ENCODE measurements at places on chromosomes 3 and 15. TPM values are rescaled to one million over a fixed set of nuclear protein-coding genes. Genes with fewer than 3 reads are reported as not detected.

DNA sequence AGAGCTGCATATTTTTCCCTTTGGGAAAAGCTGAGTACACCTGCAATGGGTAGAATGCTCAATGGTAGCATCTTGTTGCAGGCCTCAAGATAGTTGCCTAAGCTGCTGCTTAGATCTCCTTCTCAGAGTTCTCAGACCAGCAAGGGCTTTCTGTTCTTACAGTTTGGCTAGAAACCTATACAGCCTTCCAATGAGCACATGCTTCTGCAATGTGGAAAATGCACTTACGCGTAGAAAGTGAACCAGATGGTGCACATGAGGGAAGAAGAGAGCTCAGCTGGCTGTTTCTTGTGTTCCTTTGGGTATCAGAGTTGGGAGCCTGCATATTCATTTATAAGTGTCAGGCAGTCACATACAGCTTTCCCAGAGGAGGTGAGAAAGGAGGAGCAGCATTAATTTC lies 136.4 kb downstream of the B3GALNT1 start:
- no peaks in the 10 kb centered on the region for H3K4me1 ChIP-seq
- no peak overlapping the region for H3K4me3 ChIP-seq
- H3K27me3 ChIP-seq, result no peaks in the 10 kb centered on the region
- DNase-seq, result no peak

- peaks cover 73% of the 10 kb centered on the region for H3K36me3 ChIP-seq
- H3K27me3 ChIP-seq, result no peaks in the 10 kb centered on the region
- DNase-seq, result no peak
- no peak overlapping the region for H3K27ac ChIP-seq
- H3K4me3 ChIP-seq, result no peak overlapping the region
- H3K4me1 ChIP-seq, result no peaks in the 10 kb centered on the region
These were observed 136.3 kb upstream of the LRRFIP2 start for GRCh38 chr3:37310666-37311050.

GRCh38 chr3:30035935-30036567 lies 570.4 kb upstream of the TGFBR2 start:
- H3K36me3 ChIP-seq, result no peaks in the 10 kb centered on the region
- H3K4me1 ChIP-seq, result no peaks in the 10 kb centered on the region
- peaks cover 13% of the 10 kb centered on the region for H3K27me3 ChIP-seq
- no peak overlapping the region for H3K4me3 ChIP-seq

GRCh38 chr3:122562923-122563716 lies 980 bp downstream of the PARP9 start:
- H3K36me3 ChIP-seq, result peaks cover 27% of the 10 kb centered on the region
- H3K27me3 ChIP-seq, result no peaks in the 10 kb centered on the region
- H3K27ac ChIP-seq, result peak overlapping the region; percentile 94
- no peak for DNase-seq
- peaks cover 11% of the 10 kb centered on the region for H3K4me1 ChIP-seq

DNA sequence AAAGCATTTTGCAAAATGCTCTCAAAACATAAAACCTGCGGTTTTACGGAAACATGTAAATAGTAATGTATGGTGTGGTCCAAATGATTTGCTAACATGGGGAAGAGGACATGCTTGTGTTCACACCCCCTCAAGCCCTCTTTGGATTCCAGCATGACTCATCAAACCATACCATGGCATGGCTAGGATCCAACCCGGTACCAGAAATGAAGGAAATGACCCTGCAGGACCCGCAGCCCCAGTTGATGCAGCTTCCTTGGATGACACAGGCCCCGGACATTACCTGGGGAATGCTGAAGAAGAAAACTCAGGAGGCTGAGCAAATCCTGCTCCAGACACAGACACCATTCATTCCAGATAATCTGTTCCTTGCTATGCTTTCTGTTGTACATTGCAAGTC lies 222.9 kb downstream of the DTWD1 start:
- H3K4me3 ChIP-seq, result no peak overlapping the region
- no peak overlapping the region for H3K27ac ChIP-seq
- peaks cover 16% of the 10 kb centered on the region for H3K4me1 ChIP-seq
- H3K27me3 ChIP-seq, result no peaks in the 10 kb centered on the region
- DNase-seq, result peak; percentile 74

DNA sequence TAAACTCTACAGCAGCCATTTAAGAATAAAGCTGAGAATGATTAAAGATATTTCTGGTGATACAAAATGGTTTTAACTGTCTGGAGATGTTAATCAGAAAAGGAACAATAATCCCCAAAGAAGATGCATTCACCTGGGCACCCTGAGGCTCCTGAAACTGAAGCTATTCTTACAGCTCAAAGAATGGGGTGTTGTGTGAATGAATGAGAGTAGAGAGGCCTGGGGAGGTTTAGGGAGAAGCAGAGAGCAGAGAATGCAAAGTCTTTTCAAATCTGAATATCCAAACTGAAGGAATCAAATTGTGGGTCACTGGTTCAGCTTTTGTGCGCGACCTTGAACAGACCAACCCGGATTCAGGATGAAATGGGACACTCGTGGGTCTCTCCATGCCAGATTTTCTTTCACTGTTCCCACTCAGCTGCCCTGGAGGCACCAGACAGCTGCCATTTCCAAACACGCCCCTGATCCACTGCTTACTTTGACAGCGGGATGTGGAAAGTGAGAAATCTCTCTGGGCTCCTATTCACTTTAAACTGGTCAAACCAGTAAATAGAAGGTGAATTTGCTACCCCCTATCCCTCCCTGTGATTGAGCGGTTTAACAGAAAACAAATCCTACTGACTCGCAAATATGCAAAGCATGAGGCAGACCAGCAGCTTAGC lies 485.5 kb upstream of the THBS1 start:
- H3K4me1 ChIP-seq, result no peaks in the 10 kb centered on the region
- H3K4me3 ChIP-seq, result no peak overlapping the region
- DNase-seq, result no peak
- H3K36me3 ChIP-seq, result no peaks in the 10 kb centered on the region

GRCh38 chr15:79051029-79051428 lies 39.6 kb downstream of the RASGRF1 start:
- H3K36me3 ChIP-seq, result peaks cover 4% of the 10 kb centered on the region
- no peak overlapping the region for H3K27ac ChIP-seq
- no peaks in the 10 kb centered on the region for H3K27me3 ChIP-seq

DNAJA4 gene
- not detected for total RNA-seq

GDPGP1 gene
- total RNA-seq, result 3.4 TPM

ALDH1A2 gene
- total RNA-seq, result 1.3 TPM
